ENCODE measurements at places on chromosomes 4 and X.

DNA sequence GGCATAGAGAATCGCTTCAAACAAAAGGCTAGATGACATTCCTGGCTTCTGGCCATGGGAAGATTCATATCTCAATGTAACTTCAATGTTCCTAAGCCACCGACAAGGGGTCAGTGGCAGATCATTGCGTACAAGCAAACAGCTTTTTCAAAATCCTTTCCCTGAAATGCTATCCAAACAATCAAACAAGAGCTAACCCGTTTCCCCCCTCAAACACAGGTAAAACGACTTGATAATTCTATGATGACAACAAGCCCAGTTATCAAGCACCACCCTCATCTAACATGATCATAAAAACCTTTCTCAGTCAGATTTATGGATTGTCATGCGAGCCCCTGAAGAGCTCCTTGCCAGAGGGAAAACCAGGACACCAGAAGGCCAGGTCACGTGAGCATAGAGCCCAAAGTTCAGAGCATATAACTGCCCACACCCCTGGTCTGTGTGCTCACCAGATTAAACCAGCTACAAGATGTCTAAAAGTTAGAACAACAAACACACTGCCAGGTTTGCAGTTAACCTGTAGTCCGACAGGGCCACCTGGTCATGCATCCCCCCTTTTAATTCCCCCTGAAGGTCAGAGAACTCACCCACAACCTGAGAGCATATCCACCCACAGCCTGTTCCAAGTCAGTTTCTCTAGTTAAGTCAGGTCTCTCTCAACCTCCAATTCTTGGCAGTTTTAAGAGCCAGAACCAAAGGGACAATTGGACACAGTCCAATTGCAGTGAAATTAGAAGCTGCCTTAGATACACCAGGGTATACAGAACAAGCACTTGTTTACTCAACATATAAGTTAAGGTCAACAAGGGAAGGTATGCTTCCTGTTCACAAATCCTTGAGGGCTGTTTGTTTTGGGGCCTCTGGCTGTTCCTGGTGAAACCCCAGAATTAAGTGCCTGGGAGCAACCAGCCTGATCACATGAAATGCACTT, 248.1 kb upstream of the PPARGC1A start:
- DNase-seq = no peak

DNA sequence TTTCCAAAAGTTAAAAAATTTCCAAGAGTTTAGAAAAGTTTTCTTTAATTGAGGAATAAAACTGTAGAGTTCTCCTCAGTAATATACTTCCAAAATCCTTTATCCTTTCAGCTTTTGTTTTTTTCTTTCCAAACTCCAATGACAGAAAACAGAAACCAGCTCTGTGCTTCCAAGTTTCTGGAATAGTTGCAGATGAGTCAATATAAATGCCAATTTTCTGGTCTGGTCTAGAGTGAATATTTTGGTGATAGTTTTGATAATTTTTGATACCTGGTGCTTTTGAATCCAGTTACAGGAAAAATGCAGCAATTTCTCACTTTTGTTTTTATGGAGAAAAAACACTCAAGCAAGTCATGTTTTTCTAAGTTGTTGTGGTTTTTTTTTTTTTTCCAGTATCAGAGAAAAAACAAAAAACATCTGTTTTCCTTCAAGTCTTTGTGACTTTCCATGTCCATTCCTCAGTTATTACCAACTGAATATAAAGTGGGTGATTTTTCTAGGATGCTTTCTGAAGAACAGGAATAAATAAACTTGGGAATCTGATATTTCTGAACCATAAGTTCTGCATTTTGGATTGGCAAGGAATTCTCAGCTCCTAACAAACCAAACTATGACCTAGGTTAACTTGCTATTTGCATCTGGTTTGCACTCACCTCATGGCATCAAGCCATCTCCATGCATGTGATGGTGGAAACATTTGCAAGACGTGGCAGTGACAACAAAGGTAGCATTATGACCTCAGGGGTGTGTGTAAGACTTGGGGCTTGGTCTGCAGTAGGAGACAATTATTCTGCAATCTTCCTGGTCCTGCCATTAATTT, 139.1 kb downstream of the VEGFC start:
- DNase-seq = no peak

- no peak for DNase-seq
Observed at GRCh38 chrX:63514569-63515080, 163.5 kb upstream of the SPIN4 start.

GRCh38 chr4:112938461-112939058, 110.9 kb upstream of the ANK2 start:
- DNase-seq = no peak

DNA sequence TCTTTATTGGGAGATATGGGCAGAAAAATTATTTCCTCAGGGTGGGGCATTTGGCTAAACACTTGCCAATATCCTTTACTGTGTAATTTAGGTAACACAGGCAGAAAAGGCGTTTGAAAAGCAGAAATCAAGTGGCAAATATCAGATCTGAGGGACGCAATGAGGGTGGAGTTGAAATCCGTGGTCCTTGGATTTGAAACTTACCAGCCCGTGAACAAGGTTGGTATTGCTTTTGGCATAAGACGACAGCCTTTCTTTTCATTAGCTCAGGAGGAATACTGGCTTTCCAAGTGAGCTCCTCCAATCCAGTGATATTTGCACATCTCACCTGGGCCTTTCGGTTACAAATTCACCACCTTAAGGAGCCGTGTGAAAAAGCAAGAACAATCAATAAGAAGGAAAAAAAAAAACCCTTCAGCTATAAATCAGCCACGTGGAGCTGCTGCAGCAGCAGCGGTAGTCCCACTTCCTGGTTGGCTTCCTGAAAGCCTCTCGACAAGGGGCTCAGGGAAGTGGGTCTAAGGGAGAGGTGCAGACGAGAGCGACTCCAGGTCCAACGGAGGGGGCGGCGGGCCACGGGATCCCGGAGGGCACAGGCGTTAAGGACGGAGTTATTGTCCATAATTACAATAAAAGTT, 734 bp upstream of the GALNT7 start:
- DNase-seq = no peak

DNA sequence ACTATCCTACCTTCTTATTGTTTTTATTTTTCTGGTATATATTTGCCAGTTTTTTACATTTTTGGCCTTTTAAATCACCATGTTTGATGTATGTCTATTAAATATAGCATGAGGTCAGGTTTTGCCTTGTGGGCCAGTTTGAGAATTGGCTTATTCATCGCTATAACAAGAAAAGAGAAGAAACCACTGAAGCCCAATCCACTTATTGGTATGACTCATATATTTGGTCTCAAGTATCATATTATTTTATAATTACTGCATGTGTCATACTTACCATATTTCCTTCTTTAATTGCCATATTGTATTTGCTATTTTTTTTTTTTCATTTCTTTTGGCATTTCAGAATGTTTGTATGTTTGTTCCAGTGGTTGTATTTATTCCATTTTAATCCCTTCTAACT, 99.3 kb downstream of the IRF2 start:
- no peak for DNase-seq

DNA sequence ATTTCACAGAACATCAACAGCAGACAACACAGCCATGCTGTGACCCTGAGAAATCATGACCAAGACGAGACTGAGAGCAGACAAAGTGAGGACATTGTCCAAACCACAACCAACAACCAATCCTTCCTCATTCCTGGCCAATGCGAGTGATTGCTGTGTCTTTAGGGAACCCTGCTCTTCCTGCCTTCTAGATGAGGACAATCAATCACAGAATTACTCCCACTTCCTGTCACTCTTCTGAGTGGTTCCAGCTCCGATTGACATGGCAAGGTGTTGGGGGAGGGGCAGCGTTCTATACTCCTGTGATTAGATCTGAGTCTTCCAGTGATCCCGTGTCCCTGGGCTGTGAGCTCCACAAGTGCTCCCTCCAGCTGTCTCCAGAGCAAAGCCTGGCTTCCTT, 227.8 kb downstream of the STIM2 start:
- DNase-seq = no peak

DNA sequence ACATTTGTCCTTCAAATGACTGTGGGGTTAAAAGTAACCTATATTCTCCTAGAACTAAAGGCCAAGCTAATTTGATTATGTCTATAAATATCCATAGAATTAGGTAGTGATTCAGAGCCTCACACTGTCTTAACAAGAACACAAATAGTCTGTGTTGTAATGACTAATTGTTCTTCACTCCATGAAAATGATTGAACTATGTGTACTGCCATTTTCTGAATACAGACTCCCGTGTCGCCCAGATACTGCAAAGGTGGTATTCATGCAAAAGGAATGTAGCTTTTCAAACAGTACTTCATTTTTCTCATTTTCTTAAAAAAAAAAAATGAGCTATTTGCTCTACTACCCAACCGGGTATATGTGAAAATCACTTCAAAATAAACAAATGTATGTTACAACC, 11.3 kb upstream of the PHKA2 start:
- DNase-seq = no peak

DNA sequence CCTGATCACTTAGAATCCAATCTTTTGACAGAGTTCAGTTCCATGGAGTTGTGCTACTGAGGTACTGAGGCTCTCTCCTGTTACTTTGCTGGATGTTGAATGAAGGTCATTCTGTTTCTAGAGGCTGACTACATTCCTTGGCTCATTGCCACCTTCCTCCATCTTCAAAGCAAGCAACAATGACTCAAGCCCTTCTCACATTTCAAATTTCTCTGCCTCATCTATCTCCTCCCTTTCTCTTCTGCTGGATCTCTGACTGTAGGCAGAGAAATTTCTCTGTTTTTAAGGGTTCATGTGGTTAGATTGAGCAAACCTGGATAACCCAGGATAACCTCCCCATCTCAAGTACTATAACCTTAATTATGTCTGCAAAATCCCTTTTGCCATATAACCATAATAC, 775.4 kb downstream of the STPG2 start:
- no peak for DNase-seq

DNA sequence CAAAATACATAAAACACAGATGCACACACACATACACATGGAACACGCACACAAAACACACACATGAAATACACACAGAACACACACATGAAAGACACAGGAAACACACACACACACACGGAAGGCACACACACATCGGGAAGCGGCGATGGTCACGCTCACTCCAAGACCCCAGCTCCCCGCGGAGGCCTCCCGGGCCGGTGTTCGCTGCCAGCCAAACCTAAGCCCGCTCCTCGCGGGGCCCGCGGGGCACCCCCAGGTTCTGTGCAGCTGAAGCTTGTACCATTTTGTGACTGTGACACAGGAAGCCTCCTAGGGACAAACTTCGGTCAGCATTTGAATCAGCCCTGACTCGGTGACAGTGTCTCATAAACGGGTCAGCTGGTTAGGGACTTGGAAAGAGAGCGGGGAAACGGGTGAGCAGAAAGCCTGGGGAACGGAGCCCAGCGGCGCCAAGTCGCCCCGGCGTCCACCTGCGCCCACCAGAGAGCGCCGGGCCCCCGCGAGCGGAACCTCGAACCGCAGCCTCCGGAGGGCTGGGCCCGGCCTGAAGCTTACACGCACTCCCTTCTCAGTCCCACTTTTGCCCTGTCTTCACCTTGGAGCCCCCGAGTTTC, 32.1 kb downstream of the F11 start:
- no peak for DNase-seq
